ENCODE measurements at places on chromosomes 16 and 17.

DNA sequence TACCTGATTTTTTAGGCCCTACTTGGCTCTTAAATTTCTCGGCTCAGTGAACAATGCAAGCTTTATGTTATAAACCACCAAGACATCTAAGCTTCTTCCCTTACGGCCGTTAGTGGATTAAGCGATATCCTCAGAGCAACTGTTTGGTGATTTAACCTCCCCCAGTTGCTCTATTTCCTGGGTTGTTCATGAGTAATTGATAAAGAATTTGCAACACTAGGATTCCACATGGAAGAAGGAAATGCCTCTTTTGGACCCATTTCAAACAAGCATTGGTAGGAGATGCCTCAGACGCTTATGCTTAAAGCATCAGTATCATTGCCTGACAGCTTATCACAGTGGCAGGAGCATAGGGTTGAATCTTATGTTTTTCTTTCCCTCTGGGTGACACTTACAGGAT is 65.3 kb downstream of the RBFOX1 start:
- no peak for DNase-seq

DNA sequence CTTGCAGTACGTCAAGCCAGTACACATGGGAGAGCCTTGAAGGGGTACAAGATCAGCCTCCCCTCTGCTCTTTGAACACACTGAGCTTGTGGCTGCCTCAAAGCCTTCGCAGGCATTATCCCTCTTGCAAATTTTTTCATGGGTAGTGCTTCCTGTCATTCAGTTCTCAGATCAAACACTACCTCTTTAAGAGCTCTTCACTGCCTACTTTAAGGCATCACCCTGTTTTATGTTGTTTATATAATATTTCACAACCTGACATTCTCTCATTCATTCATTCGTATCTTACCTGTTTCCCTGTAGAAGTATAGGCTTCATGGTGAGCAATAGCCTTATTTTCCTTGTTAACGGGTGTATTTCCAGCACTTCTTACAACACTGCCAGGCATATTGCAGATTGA is 269.1 kb downstream of the CDH13 start:
- no peak for DNase-seq

DNA sequence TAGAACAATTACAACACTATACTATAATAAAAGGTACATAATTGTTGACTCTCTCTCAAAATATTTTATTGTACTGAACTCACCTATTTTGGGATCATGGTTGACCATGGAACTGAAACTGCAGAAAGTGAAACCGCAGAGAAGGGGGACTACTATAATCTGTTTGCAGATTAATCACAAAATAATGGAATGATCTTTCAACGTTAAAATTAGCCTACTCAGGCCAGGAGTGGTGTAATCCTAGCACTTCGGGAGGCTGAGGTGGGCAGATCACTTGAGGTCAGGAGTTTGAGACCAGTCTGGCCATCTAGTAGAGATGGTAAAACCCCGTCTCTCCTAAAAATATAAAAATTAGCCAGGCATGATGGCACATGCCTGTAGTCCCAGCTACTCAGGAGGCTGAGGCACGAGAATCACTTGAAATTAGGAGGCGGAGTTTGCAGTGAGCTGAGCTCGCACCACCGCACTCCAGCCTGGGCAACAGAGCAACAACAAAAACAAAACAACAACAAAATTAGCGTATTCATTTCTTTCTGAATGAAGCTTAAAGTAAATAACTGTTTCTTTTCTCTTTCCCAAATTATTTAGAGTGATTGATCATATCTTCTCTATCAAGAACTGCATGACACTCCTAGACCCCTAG is 45.6 kb downstream of the IKZF3 start:
- DNase-seq = no peak

DNA sequence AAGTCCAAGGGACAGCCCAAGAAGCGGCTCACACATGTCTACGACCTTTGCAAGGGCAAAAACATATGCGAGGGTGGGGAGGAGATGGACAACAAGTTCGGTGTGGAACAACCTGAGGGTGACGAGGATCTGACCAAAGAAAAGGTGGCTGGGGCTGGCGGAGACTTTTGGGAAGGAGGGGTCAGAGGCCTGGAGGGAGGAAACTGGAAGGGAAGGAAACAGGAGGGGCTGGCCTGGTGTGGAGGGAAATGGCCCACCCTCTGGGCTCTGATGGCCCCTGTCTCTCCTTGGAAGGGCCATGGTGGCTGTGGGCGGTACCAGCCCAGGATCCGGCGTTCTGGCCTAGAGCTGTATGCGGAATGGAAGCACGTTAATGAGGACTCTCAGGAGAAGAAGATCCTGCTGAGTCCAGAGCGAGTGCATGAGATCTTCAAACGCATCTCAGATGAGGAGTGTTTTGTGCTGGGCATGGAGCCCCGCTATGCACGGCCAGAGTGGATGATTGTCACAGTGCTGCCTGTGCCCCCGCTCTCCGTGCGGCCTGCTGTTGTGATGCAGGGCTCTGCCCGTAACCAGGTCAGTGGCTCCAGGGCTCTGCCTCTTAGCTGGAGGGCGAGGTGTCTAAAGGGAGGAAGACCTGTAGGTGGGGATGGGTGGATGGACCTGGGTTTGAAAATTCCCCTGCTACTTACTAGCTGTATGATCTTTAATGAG is 12.5 kb downstream of the POLR2A start:
- DNase-seq = no peak

GRCh38 chr17:48639136-48639535 is 13.0 kb upstream of the HOXB9 start:
- DNase-seq = no peak

DNA sequence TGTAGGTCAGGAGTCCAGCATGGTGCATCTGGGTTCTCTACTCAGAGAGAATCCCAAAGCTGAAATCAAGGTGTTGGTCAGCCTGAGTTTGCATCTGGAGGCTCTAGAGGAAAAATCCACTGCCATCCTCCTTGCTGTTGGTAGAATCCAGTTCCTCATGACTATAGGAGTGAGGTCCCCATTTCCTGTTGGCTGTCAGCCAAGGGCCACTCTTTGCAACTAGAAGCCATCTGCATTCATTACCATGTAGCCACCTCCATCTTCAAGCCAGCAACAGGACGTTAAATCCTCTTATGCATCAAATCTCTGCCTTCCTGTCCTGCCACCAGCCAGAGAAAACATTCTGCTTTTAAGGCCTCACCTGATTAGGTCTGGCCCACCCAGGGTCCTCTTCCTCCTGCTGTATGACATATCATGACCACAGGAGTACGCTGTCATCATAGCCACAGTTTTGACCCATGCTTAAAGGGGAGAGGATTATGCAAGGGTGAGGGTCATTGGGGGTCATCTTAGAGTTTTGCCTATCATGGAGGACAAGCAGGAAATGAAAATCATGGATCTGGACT is 40.5 kb downstream of the DNAH9 start:
- DNase-seq = no peak

DNA sequence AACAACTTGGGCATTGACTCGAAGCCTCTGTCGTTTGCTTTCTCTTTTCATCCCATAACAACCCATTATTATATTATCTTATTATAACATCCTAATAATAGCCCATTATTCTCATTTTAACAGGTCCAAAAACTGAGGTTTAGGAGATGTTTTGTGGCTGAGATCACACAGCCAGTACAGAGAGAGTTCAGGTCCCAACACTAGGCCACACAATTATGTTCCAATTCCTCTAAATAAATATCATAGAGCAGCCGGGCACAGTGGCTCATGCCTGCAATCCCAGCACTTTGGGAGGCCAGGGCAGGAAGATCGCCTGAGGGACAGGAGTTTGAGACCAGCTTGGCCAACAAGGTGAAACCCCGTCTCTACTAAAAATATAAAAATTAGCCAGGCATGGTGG is 40.3 kb upstream of the KIFC3 start:
- DNase-seq = no peak

DNA sequence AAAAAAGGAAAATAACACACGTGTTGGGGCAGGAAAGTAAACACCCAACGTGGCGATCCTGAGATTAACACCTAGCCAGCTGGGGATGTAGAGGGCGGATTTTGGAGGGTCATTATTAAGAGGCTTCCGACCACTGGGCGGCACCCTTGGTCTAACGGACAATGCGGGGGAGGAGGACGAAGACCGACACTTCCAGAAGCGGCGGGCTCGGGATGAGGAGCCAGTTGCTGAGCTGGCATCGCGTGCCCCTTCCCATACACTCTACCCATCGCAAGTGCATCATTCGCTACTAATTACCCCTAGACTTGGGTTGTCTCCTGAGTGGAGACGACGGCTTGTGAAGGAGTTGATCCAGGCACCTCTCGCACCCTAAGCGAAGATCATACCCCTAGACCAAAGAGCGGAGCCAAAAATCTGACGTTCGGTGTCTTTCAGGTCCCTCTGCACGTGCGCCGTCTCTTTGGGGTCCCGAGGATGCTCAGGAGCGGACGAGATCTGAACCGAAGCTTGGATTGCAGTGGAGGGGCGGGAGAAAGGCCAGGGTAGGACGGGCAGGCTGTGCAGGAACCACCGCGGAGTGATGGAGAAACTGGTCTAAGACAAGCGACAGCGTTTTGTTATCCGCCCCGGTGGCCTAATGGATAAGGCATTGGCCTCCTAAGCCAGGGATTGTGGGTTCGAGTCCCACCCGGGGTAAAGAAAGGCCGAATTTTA is 17.6 kb downstream of the ZNF213 start:
- no peak for DNase-seq

- no peak for DNase-seq
These were observed 11.6 kb downstream of the WIPF2 start for GRCh38 chr17:40230670-40231069.

Measured in left renal cortex interstitium (tissue), 4 donors.